Fibroblast of skin of left biceps (primary cell): ENCODE measurements at places on chromosomes 12 and 14.
A peak's percentile ranks its signal among the peaks of the same experiment; 100 is the strongest.

GRCh38 chr12:39764944-39765560, 145.4 kb upstream of the ABCD2 start:
- peak; percentile 7 for DNase-seq

- no peak for DNase-seq
These were observed 47.9 kb downstream of the GTF2A1 start for GRCh38 chr14:81172881-81173280.

DNA sequence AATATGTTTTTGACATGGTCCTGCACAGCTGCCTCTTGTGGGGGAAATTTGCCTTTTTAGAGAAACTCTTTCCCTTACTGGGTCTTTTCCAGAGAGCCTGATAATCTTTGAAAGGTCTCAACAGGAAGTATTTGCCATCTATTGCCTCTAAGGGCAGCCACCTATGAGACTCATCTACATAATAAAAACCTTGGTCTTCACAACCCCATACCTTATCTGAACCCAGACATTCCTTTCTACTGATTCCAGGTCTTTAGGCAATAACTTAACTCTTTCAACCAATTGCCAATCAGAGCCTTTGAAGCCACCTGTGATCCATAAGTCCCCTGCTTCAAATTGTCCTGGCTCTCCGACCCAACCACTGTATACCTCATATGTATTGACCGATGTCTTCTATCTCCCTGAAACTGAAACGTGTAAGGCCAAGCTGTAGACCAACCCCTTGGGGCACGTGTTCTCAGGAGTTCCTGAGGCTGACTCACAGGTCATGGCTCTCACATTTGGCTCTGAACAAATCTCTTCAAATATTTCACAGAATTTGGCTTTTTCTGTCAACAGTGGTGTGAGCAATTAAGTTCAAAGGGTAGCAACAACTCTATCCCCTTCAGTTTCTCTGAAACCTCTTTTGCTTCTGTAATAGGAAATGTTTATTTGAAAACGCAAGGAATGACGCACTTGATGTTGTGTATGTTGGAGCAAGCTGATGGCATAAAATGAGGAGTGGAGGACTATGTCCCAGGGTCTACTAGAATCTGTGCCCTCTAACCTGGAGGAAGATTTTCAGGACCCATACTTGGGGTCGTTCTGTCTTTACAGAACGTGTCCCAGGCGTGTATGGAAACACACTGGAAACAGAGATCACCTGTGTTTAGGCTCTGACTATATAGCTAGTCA, 49.2 kb upstream of the EIF5 start:
- no peak for DNase-seq

- no peak for DNase-seq
These were observed 385.9 kb downstream of the BMP4 start for GRCh38 chr14:53570411-53571387.

DNA sequence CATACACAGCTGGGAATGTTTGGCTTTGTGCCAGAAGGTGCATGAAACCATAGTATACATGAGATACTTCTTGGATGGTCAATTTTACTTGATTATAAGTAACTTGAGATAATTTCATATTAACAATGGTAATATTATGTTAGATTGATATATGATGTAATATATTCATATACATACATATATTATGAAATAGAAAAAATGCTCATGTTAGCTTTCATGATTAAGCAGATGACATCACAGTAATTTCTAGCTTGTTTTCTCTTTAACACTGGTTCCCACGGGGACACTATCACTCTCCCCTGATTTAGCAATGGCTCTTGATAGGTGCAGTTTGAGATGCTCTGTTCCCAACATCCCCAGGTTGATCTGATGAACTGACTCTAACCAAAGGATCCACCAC, 35.4 kb upstream of the NTF3 start:
- DNase-seq = no peak

- no peak for DNase-seq
These were observed 9.5 kb upstream of the PRKD1 start for GRCh38 chr14:29937116-29937515.

DNA sequence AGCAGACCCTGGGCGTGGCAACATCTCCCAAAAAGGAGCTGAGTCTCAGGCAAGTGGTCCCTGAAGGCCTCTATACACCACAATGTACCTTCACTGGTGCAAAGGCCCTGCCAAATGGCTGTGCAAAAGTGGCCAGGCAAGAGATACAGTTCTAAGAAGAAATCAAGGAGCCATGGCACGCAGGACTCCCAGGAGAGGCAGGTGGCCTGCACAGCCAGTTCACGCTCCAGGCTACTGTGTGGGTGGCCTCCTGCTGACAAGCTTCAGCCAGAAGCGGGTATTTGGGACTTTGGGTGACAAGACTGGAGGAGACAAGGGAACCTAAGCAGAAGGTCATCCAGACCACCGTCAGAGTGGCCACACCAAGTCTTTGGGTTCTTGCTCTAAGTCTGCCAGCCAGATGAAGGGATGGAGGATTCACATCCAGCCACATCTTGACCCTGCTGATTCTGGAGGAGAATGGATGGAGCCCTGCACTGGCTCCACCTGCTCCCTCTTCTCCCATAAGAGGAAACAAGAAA, 20.5 kb upstream of the ZFP36L1 start:
- no peak for DNase-seq

DNA sequence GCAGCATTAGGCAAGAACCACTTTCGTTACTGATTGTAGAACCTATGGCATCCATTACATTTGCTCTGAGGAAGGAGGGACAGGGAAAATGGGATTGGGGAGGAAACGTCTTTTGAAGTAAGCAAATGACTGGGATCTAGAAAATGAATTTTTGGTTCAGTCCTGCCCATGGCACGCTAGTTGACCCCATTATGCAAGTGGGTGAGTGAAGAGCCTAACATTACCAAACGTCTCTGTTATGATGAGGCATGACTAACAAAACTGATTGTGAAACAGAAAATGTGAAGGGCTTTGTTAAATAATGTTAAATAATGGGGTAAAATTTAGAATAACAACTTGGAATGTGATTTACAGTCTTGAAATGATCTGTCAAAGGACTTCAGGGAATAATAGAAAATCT, 38.9 kb downstream of the CPSF2 start:
- peak; percentile 52 for DNase-seq
